Cerebellar nuclear complex (tissue), 1 donor: ENCODE measurements at places on chromosomes 1 and 21.
A peak's percentile ranks its signal among the peaks of the same experiment; 100 is the strongest.

GRCh38 chr1:31207046-31207445 lies 32.6 kb downstream of the NKAIN1 start:
- no peak for DNase-seq

- no peak for DNase-seq
Measured at GRCh38 chr1:115475901-115476300, 137.9 kb upstream of the NGF start.

DNA sequence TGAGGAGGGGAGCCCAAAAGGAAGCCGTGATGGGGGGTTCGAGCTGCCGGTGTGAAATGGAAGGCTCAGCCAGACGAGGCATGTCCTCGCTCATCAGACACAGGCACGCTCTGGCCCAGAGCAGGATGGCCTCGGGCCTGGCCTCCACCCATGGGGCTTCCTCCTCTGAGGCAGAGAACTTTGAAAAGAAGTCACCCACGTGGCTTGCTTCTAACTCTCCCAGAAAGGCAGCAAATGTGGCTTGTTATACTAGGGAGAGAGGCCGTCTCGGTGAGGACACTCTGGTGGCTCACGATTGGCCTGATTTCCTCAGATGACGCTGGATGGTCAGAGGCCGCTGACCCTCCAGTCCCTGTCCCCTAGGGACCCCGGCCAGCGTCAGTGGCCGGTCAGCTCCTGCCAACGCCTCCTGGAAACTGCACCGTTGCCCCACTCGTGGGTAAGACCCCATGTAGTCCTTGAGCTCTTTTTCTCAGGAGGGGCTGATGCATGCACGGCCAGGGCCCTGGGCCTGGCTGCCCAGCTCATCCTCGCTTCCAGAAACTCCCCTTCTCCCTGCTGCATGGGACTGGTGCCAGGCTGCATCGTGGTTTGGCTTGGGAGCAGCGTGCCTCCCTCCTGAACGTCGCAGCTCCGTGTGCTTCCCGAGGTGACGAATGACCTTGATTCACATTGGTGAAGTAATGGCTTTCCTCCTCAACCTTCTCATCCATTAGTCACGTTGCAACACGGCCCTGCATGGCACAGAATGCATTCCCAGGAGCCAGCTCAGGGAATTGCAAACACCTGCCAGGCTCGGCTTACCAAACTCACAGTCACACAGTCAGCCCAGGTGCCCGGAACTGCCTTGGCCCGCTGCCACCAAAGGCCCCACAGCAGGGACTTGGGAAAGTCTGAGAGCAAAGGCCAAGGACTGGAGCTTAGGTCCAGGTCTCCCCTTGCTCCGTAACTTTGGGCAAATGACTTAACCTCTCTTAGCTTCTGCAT lies 58.8 kb downstream of the TOMM20 start:
- peak; percentile 10 for DNase-seq

GRCh38 chr1:3279182-3279470 lies 175.3 kb upstream of the ARHGEF16 start:
- no peak for DNase-seq
